Aorta (tissue), 5 donors: ENCODE measurements at places on chromosomes 3 and 15. TPM values are rescaled to one million over a fixed set of nuclear protein-coding genes. Genes with fewer than 3 reads are reported as not detected.

SLCO2A1 gene
- total RNA-seq = 96.8 TPM

CORO2B gene
- total RNA-seq = 9.2 TPM

SAMMSON gene
- 14.7 TPM for total RNA-seq

CASR gene
- not detected for total RNA-seq

SAXO2 gene
- 1.9 TPM for total RNA-seq

C2CD4A gene
- total RNA-seq = 0.36 TPM

TMEM62 gene
- total RNA-seq = 24.5 TPM

CCR3 gene
- total RNA-seq = not detected

PTH1R gene
- 6.7 TPM for total RNA-seq

CCDC66 gene
- total RNA-seq = 51.5 TPM

DNA sequence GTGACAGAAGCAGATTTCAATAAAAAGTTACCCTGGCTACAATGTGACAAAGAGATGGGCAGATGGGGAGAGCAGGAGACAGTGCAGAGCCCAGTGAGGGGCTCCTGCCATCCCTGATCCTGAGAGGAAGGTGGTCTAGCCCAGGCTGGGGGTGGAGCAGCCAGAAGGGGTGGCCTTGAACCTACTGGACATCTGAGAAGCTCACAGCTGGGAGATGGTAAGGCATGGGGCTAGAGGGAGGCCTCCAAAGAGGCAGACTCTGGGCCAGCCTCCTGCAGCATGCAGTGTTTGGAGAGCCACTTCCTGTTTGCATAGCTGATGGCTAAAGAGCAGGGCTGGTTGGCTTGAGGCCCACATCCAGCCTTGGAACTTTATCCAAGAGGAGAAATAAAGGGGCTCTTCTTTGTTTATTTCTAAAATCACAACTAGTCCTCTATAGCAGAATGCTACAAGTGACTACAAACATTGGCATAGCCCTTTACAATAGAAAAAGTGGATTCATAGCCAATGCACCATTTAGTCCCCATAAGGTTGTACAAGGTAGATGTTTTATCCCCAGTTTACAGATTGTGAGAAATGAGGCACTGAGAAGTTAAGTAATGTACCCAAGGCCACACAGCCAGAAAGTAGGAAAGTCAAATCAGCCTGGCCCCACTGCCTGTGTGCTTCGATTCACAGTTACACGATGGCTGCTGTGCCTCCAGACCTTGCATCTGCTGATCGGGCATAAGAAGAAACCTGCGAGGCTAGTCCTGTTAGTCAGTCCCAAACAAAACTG is 4.6 kb downstream of the EFCC1 start:
- no peaks in the 10 kb centered on the region for H3K36me3 ChIP-seq
- no peak overlapping the region for H3K27ac ChIP-seq
- no peak for DNase-seq
- no peak overlapping the region for H3K4me3 ChIP-seq
- no peaks in the 10 kb centered on the region for H3K27me3 ChIP-seq

DNA sequence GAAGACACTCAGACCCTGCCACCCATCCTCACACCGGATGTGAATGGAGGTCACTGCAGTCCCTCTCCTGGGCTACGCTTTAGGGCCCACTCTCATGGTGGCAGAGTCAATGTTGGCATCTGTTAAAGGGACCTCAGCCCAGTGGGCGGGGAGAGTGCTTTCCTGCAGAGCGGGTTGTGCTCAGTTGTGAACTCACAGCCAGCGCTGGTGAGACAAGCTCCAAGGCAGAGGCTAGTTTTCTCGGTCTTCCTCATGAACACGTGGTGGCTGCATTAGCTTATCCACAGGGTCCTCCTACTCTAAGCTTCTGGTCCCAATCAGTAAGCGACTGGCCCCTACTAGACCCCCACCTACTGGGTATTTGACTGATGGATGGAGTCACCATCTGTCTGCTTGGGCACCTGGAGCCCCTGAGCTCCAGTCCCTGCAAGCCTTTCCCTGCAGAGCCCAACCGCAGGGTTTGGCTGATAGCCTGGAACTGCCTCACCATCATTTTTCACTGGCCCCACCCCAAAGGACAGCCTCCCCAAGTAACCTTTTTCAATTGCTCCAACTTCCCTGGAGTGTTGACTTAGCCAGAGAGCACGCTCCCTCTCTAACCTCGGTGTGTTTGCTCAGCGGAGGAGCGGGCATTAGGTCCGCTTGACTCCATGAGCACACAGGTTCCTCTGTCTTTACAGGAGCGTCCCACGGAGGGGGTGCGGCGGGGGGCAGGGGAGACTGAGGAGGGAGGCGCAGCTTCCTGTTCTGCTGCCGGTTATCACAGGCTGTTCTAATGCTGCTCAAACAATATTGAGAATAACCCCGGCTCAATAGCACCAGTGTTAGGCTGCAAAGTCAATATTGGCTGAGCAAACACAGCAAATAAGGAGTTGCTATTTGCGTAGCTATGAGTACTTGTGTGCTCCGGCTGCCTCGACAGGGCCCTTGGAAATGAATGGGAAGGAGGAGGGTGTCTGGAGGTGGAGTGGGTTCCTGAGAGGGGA is 141.7 kb downstream of the RPLP1 start:
- peaks cover 9% of the 10 kb centered on the region for H3K4me1 ChIP-seq
- peak overlapping the region; percentile 94 for H3K27ac ChIP-seq
- DNase-seq = peak; percentile 89
- H3K36me3 ChIP-seq = no peaks in the 10 kb centered on the region
- H3K4me3 ChIP-seq = no peak overlapping the region

- H3K27me3 ChIP-seq = no peaks in the 10 kb centered on the region
- DNase-seq = no peak
- no peak overlapping the region for H3K4me3 ChIP-seq
- no peaks in the 10 kb centered on the region for H3K36me3 ChIP-seq
- no peak overlapping the region for H3K27ac ChIP-seq
Measured at GRCh38 chr15:33378866-33379480, 68.2 kb downstream of the RYR3 start.

DNA sequence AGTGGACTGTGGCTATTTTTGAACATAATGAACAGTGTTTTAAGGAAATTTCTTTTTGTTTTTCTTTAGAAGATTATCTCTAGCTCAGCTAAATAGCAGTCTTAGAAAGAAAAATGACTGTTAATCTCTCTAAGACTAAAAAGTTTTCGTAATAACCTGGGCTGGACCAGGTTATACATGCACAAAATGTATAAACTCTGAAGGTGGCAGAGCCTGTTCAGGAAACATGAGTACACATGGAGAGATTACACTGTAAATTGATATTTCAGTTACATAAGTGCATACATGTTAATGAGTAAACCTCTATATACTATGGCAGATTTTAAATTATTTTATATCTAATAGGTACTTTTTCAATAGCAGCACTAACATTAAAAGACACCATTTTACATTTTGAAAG is 258.2 kb upstream of the CFAP20DC start:
- H3K36me3 ChIP-seq = no peaks in the 10 kb centered on the region
- H3K4me1 ChIP-seq = no peaks in the 10 kb centered on the region
- H3K27me3 ChIP-seq = no peaks in the 10 kb centered on the region
- no peak overlapping the region for H3K27ac ChIP-seq

DNA sequence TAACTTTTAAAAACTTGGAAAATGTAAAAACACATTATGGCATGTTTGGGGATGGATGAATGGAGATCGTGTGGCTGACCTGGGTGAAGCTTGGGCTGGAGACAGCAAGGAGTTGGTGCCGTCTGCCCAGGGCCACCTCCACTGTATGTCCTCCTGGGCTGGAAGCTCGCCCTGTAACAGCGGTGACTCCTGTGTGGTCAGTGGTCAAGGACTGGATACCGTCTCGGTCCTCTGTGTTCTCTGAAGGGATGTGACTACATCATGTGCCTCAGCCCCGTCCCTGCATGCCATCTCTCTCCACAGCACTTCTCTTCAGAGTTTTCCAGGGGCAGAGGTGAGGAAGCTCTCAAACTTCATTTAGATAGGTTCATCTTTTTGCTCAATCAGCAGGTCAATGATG is 9.5 kb downstream of the LIMD1 start:
- H3K4me3 ChIP-seq = no peak overlapping the region
- peaks cover 3% of the 10 kb centered on the region for H3K4me1 ChIP-seq
- H3K27me3 ChIP-seq = no peaks in the 10 kb centered on the region
- no peaks in the 10 kb centered on the region for H3K36me3 ChIP-seq
- no peak for DNase-seq

DNA sequence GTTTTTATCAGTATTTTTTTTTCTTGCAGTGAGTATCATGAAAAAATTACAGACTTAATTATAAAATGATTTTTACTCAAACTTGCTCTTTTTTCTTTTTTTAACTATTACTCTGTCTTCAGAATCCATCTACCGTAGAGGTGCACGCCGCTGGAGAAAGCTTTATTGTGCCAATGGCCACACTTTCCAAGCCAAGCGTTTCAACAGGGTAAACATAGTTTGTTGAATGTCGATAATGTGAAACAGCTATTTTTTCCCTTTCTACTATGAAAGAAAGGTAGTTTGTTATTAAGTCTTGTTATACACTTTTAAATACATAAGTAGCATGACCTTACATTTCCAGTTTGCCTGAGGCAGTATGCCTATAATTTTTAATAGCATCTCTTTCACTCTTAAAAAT is 45.6 kb downstream of the PRKCI start:
- no peaks in the 10 kb centered on the region for H3K4me1 ChIP-seq
- DNase-seq = no peak
- peaks cover 2% of the 10 kb centered on the region for H3K36me3 ChIP-seq
- H3K27ac ChIP-seq = no peak overlapping the region
- H3K27me3 ChIP-seq = no peaks in the 10 kb centered on the region

GRCh38 chr3:146817704-146818103 is 212.6 kb upstream of the PLSCR5 start:
- no peaks in the 10 kb centered on the region for H3K27me3 ChIP-seq
- no peak overlapping the region for H3K27ac ChIP-seq
- no peak for DNase-seq

DNA sequence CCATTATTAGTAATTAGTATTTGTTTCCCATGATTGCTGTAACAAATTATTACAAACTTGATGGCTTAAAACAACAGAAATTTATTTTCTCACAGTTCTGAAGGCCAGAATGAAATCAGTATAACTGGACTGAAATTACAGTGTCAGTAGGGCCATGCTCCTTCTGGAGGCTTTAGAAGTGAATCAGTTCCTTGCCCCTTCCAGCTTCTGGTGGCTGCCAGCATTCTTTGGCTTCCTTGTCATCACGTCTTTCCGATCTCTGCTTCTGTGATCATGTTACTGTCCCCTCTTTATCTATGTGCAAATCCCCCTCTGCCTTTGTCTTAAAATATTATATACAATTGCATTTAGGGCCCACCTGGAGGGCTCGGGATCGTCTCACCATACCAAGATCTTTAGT is 92.0 kb downstream of the FOXB1 start:
- H3K4me3 ChIP-seq = no peak overlapping the region
- no peak overlapping the region for H3K27ac ChIP-seq
- H3K27me3 ChIP-seq = no peaks in the 10 kb centered on the region
- H3K36me3 ChIP-seq = no peaks in the 10 kb centered on the region

- peak; percentile 81 for DNase-seq
- no peaks in the 10 kb centered on the region for H3K27me3 ChIP-seq
- H3K27ac ChIP-seq = no peak overlapping the region
Measured at GRCh38 chr15:83837945-83838571, 184.1 kb downstream of the ADAMTSL3 start.

- no peaks in the 10 kb centered on the region for H3K4me1 ChIP-seq
- DNase-seq = no peak
- H3K27ac ChIP-seq = no peak overlapping the region
- H3K36me3 ChIP-seq = no peaks in the 10 kb centered on the region
Measured at GRCh38 chr3:40152482-40153133, 156.9 kb upstream of the EIF1B start.

GRCh38 chr3:53583161-53583690 is 88.8 kb downstream of the CACNA1D start:
- H3K27ac ChIP-seq = no peak overlapping the region
- no peak for DNase-seq
- H3K4me3 ChIP-seq = no peak overlapping the region
- H3K4me1 ChIP-seq = no peaks in the 10 kb centered on the region
- no peaks in the 10 kb centered on the region for H3K27me3 ChIP-seq
- H3K36me3 ChIP-seq = no peaks in the 10 kb centered on the region

- H3K4me3 ChIP-seq = no peak overlapping the region
- DNase-seq = no peak
Measured at GRCh38 chr15:80317389-80318182, 65.6 kb upstream of the CTXND1 start.

DNA sequence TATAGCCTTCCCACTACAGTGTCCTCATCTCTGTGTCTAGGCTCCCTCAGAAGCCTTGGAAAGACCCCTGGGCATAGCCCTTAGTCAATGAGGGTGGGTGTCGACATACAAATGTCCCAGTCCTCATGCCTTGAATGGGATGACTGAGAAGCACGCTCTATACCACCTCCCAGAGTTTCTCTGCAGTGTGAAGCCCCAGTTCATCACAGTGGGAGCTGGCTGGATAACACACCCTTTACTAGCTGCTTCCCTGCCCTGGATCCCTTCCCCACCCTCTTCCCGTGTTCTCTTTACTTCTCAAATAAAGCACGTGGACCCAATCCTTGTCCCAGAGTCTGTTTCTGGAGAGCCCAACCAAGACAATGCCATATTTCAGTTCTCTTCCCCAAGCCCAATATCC is 239.3 kb downstream of the VPS13C start:
- H3K27ac ChIP-seq = no peak overlapping the region
- no peaks in the 10 kb centered on the region for H3K27me3 ChIP-seq
- no peak overlapping the region for H3K4me3 ChIP-seq
- no peak for DNase-seq
- H3K36me3 ChIP-seq = no peaks in the 10 kb centered on the region

- H3K27ac ChIP-seq = peak overlapping the region; percentile 14
- DNase-seq = peak; percentile 74
- H3K4me1 ChIP-seq = no peaks in the 10 kb centered on the region
- H3K27me3 ChIP-seq = no peaks in the 10 kb centered on the region
- H3K36me3 ChIP-seq = no peaks in the 10 kb centered on the region
Measured at GRCh38 chr3:97822359-97822775, 556 bp downstream of the CRYBG3 start.

DNA sequence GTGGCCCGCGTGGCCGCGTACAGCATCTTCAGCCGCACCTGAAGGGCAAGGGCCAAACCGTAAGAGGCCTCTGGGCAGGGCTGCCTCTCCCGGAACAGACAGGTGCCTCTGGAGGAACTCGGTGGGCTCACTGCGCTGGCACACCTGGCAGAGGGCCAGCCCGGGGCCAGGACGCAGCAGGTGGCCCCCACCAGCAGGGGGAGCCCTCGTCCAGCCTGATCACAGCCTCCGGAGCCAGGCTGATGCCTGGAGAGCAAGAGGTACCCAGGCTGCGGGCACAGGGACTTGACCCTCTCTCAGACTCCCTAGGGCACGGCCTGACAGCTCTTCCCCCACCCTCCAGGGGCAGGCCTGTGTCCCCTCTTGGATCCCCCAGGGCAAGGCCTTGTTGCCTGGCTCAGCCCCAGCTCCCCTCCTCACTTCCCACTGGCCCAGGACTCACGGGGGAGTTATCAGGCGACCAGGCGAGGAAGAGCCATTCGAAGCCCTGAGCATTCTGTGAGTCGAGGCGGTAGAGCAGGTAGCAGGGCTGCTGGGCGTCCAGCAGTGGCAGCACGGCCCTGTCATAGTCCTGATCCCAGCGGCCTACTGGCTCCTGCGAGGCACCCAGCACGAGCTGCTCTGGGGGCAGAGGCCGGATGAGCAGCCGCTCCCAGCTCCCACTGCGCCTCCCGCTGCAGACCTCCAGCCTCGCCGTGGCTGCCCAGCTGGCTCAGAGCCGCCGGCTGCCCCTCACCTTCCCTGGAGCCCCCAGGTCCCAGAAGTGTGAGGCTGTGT is 6.2 kb upstream of the TLR9 start:
- H3K27me3 ChIP-seq = no peaks in the 10 kb centered on the region
- peaks cover 6% of the 10 kb centered on the region for H3K36me3 ChIP-seq
- no peak overlapping the region for H3K27ac ChIP-seq
- H3K4me1 ChIP-seq = no peaks in the 10 kb centered on the region

GRCh38 chr15:65773386-65774111 is 18.5 kb downstream of the DENND4A start:
- no peaks in the 10 kb centered on the region for H3K36me3 ChIP-seq
- DNase-seq = no peak
- no peak overlapping the region for H3K4me3 ChIP-seq
- H3K4me1 ChIP-seq = no peaks in the 10 kb centered on the region
- no peak overlapping the region for H3K27ac ChIP-seq
